ENCODE measurements at places on chromosomes 3 and 15. TPM values are rescaled to one million over a fixed set of nuclear protein-coding genes. Genes with fewer than 3 reads are reported as not detected.

The FOXL2NB gene
- 5.2 TPM for total RNA-seq

The SOX2 gene
- total RNA-seq: 82.5 TPM

The MRAS gene
- total RNA-seq: 55.0 TPM

The DUOX1 gene
- 0.22 TPM for total RNA-seq

The C3orf85 gene
- total RNA-seq: not detected

The ARHGAP31 gene
- 27.9 TPM for total RNA-seq

The CYP1A1 gene
- 0.33 TPM for total RNA-seq
